Osteocyte (in vitro differentiated cells): ENCODE measurements at places on chromosomes 3 and 15. TPM values are rescaled to one million over a fixed set of nuclear protein-coding genes. Genes with fewer than 3 reads are reported as not detected.

GRCh38 chr3:126636436-126636835, 18.5 kb downstream of the TXNRD3 start:
- no peak for DNase-seq

- DNase-seq = no peak
Observed at GRCh38 chr3:110526777-110527727, 544.6 kb upstream of the NECTIN3 start.

DNA sequence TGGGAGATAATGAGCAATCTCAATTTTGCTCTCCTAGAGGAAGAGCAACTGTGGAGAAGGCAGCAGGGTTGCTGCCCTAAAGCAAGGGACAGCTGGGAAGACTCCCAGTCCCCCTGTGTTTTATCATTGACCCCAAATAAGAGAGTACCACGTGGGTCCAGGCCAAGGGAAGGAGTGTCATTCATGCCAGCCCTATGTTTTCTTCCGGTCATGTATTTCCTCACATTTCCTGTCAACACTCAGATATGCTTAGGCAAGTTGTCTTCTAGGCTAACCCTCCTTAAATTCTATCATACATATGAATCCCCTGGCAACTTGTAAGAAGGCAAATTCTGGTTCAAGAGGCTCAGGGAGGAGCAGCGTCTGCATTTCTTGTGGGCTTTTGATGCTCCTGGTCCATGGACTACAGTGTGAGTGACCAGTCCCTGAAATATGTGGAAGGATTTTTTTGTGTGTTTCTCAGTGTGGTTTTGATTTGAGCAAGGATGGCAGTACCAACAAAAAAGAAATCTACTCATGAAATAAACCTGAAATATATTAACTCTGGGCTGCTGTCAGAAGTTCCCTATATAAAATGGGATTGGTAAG, 31.9 kb upstream of the RPP14 start:
- DNase-seq = no peak

The ZNF662 gene
- total RNA-seq = not detected in 2 replicates

- no peak for DNase-seq
Observed at GRCh38 chr15:89991312-89991711, 9.8 kb upstream of the ZNF710 start.

The BLM gene
- 2.7 and 5.0 TPM in 2 replicates for total RNA-seq
